Spinal cord (tissue), 10 donors: ENCODE measurements at places on chromosomes 2 and 18. TPM values are rescaled to one million over a fixed set of nuclear protein-coding genes. Genes with fewer than 3 reads are reported as not detected.
A peak's percentile ranks its signal among the peaks of the same experiment; 100 is the strongest.

GRCh38 chr18:39990540-39990939 is 1964.5 kb upstream of the PIK3C3 start:
- no peak overlapping the region for H3K27ac ChIP-seq
- H3K36me3 ChIP-seq, result no peaks in the 10 kb centered on the region
- H3K4me1 ChIP-seq, result no peaks in the 10 kb centered on the region
- H3K27me3 ChIP-seq, result no peaks in the 10 kb centered on the region
- DNase-seq, result no peak
- no peak overlapping the region for H3K4me3 ChIP-seq

DNA sequence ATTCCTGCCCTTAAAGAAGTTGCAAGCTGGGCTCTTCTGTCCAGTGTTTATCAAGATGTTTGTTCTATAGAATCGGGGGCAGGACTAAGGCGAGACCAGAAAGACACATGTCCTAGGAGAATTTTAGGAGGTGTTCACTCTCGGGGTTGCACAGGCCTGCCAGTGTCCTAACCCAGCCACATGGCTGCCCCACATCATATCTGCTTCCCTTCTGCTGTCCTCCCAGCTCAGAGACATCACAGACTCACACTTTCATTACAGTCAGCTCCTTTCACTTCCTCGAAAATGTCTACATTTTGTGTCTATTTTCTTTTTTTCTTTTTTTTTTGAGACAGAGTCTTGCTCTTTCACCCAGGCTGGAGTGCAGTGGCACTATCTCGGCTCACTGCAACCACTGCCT is 10.7 kb upstream of the MRO start:
- peaks cover 3% of the 10 kb centered on the region for H3K4me1 ChIP-seq
- H3K27me3 ChIP-seq, result no peaks in the 10 kb centered on the region
- H3K36me3 ChIP-seq, result no peaks in the 10 kb centered on the region
- H3K27ac ChIP-seq, result no peak overlapping the region
- H3K4me3 ChIP-seq, result no peak overlapping the region
- DNase-seq, result no peak

DNA sequence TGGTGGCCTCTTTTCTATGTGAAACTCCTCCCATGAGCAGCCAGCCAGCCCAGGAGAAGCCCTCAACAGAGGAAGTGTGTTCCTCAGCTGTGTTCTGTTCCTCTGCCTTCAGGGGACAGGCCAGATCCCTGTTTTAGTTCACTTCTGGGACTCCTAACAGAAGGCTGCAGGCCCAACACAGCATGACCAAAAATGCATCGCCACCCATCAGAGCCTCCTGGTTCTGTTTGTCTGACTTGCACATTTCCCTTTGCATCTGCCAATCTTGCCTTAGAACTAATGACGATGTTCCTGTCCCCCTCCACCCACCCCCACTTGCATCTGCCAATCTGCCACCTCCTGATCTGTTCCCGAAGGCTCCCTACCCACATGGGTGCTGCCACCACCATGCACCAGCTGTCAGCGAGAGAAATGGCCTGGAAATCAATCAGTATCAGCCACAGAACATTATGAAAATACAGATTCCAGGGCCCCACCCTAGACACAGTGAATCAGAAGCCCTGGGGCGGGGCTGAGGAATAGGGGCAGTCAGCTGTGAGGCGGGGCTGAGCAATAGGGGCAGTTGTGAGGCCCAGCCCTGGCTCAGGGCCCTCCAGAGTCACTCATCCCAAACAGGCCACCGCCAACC is 51.0 kb downstream of the FAM168B start:
- no peak for DNase-seq
- no peak overlapping the region for H3K4me3 ChIP-seq
- H3K27ac ChIP-seq, result no peak overlapping the region
- peaks cover 94% of the 10 kb centered on the region for H3K36me3 ChIP-seq
- H3K4me1 ChIP-seq, result peaks cover 63% of the 10 kb centered on the region
- H3K27me3 ChIP-seq, result no peaks in the 10 kb centered on the region

DNA sequence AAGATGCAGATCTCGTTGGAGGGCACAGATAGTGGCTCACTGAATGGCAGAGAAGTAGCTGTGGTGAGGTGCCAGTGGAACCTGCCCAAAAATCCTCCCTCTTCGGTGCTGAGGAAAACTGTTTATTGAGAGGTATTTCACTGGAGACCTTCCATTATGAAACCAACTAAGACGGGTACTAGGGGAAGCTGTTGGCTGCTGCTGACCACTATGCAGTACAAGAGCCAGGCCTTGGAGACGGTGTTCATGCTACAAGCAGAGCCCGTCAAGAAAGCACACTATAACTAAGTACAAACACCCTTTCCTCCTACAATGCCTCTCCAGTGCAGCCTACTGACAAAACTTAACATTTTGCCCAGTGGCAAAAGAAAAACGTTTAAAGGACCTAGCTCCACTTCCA is 4.6 kb downstream of the ARL5A start:
- peaks cover 3% of the 10 kb centered on the region for H3K4me1 ChIP-seq
- DNase-seq, result no peak
- H3K27ac ChIP-seq, result no peak overlapping the region
- no peak overlapping the region for H3K4me3 ChIP-seq

DNA sequence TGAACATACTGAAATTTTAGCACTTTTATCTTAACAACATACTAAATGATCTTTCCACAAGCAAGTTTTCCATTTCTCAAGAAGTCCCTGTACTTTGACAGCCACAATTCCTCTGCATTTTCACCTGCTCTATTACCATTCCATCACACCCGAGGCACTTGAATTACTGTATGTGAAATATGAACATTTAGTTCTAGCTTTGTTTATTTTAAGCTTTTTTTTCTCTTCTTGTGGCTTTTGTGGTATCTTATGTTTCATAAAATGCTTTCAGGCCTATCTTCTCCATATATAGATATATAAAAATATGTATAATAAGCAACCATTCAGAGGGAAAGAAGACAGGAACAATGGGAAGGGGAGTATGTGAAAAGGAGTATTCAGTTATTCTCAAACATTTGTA is 693.9 kb downstream of the SATB2 start:
- H3K4me3 ChIP-seq, result no peak overlapping the region
- H3K36me3 ChIP-seq, result no peaks in the 10 kb centered on the region
- no peaks in the 10 kb centered on the region for H3K4me1 ChIP-seq
- DNase-seq, result no peak
- H3K27me3 ChIP-seq, result no peaks in the 10 kb centered on the region

DNA sequence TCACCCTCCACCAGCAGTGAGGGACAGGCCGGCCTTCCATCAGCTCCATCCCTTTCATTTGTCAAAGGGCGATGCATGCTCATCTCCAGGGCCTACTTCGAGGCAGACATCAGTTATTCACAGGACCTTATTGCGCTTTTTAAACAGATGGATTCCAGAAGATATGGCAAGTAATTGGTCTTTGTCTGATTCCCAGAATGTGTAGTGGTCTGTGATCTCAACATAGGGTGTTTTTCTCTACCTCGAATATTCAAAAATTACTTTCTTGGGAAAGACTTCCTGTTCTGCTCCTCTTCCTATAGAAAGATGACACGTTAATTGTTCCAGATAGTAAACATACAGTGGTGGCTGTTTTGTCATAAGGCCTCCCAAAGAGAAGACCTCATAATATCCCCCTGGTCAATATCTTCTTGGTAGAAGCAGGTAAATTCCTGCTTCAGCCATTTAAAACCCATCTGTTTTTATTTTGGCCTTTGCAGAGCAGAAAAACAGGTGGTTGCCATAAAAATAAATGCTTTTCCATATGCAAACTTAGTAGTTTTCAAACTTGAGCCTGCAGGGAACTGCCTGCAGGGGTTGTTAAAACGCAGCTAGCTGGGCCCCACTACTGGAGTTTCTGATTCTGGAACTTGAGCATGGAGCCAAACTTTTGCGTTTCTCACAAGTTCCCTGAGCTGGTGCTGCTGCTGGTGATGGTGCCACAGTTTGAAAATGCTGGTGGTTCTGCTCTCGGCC is 8.2 kb downstream of the SMARCAL1 start:
- no peak overlapping the region for H3K27ac ChIP-seq
- no peak overlapping the region for H3K4me3 ChIP-seq

E2F6 gene
- 20.0 TPM for polyA plus RNA-seq

CDKL4 gene
- polyA plus RNA-seq, result 1.3 TPM

GRCh38 chr2:134107402-134107801 is 146.5 kb upstream of the MGAT5 start:
- no peaks in the 10 kb centered on the region for H3K4me1 ChIP-seq
- H3K27ac ChIP-seq, result no peak overlapping the region
- no peaks in the 10 kb centered on the region for H3K27me3 ChIP-seq
- H3K4me3 ChIP-seq, result no peak overlapping the region

FBXO48 gene
- polyA plus RNA-seq, result 2.3 TPM

CYS1 gene
- polyA plus RNA-seq, result 4.0 TPM

WDR75 gene
- 42.3 TPM for polyA plus RNA-seq

ID2 gene
- 235 TPM for polyA plus RNA-seq

DNA sequence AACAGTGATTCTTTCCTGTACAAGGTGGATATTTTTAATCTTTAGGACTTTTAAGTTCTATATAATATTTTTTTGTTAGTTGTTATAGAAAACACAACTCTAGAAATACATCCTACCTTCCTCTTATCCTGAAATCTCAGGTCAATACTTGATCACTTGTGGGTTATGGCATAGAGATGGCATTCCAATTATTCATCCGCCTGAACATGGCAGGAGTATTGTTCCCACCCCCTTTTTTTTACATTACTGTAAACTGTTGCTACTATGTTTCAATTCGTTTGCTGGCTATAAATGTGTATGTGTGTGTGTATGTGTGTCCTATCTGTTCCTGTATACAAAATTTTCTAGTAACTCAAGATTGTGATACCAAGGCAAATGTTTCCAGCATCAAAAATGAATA is 43.3 kb upstream of the FN1 start:
- no peaks in the 10 kb centered on the region for H3K36me3 ChIP-seq
- no peaks in the 10 kb centered on the region for H3K27me3 ChIP-seq
- H3K27ac ChIP-seq, result no peak overlapping the region
- no peak overlapping the region for H3K4me3 ChIP-seq
- H3K4me1 ChIP-seq, result no peaks in the 10 kb centered on the region
- no peak for DNase-seq

- H3K4me3 ChIP-seq, result no peak overlapping the region
- H3K27ac ChIP-seq, result no peak overlapping the region
- no peaks in the 10 kb centered on the region for H3K27me3 ChIP-seq
- DNase-seq, result peak; percentile 62
- H3K4me1 ChIP-seq, result no peaks in the 10 kb centered on the region
Observed at GRCh38 chr2:170409164-170409535, 231.2 kb downstream of the MYO3B start.

DNA sequence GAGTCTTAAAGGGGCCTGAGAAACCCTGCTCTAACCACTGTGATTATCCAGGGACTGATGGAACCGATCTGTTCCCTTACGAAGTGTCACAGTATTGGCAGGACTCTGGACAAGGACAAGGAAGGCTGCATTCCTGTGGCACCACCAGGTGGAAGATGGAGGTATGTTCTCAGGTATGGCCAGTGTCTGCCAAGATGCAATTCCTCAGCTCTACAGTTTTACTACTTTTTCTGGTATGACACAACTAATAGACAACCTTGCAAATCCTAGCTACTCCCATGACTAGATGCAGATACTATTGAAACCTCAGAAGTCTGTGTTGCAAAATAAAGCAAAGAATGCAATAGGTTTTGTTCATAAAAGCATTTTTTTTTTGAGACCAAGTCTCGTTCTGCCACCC is 14.6 kb downstream of the RAB31 start:
- H3K27ac ChIP-seq, result no peak overlapping the region
- no peak overlapping the region for H3K4me3 ChIP-seq
- no peaks in the 10 kb centered on the region for H3K27me3 ChIP-seq
- peaks cover 3% of the 10 kb centered on the region for H3K36me3 ChIP-seq
- peaks cover 8% of the 10 kb centered on the region for H3K4me1 ChIP-seq
- DNase-seq, result no peak

GRCh38 chr2:80002112-80002511 is 302.4 kb downstream of the LRRTM1 start:
- no peaks in the 10 kb centered on the region for H3K36me3 ChIP-seq
- no peaks in the 10 kb centered on the region for H3K27me3 ChIP-seq
- H3K27ac ChIP-seq, result no peak overlapping the region
- H3K4me3 ChIP-seq, result no peak overlapping the region
- no peaks in the 10 kb centered on the region for H3K4me1 ChIP-seq

PLCL1 gene
- polyA plus RNA-seq, result 9.5 TPM

GRCh38 chr18:26978812-26979341 is 113.4 kb upstream of the AQP4 start:
- H3K27me3 ChIP-seq, result no peaks in the 10 kb centered on the region
- H3K4me3 ChIP-seq, result no peak overlapping the region
- no peaks in the 10 kb centered on the region for H3K4me1 ChIP-seq
- H3K36me3 ChIP-seq, result no peaks in the 10 kb centered on the region
- no peak overlapping the region for H3K27ac ChIP-seq

UGT1A7 gene
- not detected for polyA plus RNA-seq

DNA sequence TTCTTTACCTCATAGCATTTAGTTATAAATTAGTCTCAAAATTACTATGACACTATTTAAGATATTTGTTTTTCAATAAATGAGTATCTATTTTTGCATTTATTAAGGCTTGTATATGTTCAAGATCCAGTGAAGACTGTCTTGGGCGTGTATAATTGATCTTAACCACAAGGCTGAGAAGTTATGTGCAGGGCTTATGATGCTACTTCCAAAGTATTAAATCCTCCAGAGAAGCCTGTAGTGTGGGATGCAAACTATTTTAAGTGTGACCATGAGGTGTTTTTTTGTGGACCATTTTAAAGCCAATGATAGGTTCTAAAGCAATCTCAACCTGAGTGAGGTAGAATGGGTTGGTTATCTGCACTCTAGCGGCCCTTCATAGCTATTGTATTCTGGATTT is 219.9 kb downstream of the ZNF407 start:
- no peak overlapping the region for H3K27ac ChIP-seq
- H3K36me3 ChIP-seq, result no peaks in the 10 kb centered on the region
- H3K4me1 ChIP-seq, result no peaks in the 10 kb centered on the region
- no peaks in the 10 kb centered on the region for H3K27me3 ChIP-seq
- no peak overlapping the region for H3K4me3 ChIP-seq

DNA sequence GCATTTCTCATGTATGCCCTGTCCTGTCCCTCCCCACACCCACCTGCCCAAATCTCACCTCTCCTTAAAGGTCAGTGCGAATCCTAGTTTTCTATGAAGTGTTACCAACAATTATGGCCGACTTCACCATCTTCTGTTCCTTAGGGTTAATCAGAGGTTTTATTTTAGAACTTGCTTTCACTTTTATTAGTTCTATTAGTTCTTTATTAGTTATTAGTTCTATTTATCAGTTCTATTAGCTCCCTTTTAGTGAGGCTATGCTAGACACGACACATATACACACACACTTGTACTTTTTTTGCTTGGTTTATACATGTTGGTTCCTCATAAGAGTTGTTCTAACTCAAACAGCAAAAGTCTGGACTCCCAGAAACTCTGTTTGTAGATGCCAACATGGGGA is 176.8 kb upstream of the MSH6 start:
- H3K36me3 ChIP-seq, result no peaks in the 10 kb centered on the region
- DNase-seq, result no peak
- no peaks in the 10 kb centered on the region for H3K27me3 ChIP-seq
- H3K4me1 ChIP-seq, result peaks cover 4% of the 10 kb centered on the region
- H3K4me3 ChIP-seq, result no peak overlapping the region
- no peak overlapping the region for H3K27ac ChIP-seq

GRCh38 chr2:233979748-233980147 is 62.6 kb downstream of the TRPM8 start:
- H3K4me1 ChIP-seq, result peaks cover 4% of the 10 kb centered on the region
- no peak overlapping the region for H3K27ac ChIP-seq
- H3K4me3 ChIP-seq, result no peak overlapping the region
- no peaks in the 10 kb centered on the region for H3K27me3 ChIP-seq
- no peaks in the 10 kb centered on the region for H3K36me3 ChIP-seq
